ENCODE measurements at places on chromosomes 3 and 15.

- DNase-seq, result no peak
Observed at GRCh38 chr15:101293122-101293521, 1.9 kb downstream of the SNRPA1 start.

DNA sequence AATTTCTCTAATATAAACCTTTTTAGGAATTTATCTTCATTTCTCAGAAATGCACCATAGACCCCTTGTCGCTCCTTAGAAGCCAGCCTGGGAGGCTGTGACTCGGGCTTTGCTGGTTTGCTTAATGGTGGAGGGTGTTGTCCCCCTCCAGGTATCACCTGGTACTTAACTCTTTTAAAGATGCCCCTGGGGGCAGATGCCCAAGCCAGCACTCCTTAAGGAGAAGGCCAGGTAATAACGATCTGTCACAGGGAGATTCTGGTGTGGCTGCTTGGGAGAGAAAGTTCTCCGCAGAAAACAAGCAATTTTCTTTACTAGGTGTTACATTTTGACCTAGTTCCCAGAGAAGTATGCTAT lies 22.3 kb downstream of the EHD4 start:
- no peak for DNase-seq

GRCh38 chr15:65335278-65336055 lies 31.0 kb downstream of the RNU5B-1 start:
- no peak for DNase-seq

DNA sequence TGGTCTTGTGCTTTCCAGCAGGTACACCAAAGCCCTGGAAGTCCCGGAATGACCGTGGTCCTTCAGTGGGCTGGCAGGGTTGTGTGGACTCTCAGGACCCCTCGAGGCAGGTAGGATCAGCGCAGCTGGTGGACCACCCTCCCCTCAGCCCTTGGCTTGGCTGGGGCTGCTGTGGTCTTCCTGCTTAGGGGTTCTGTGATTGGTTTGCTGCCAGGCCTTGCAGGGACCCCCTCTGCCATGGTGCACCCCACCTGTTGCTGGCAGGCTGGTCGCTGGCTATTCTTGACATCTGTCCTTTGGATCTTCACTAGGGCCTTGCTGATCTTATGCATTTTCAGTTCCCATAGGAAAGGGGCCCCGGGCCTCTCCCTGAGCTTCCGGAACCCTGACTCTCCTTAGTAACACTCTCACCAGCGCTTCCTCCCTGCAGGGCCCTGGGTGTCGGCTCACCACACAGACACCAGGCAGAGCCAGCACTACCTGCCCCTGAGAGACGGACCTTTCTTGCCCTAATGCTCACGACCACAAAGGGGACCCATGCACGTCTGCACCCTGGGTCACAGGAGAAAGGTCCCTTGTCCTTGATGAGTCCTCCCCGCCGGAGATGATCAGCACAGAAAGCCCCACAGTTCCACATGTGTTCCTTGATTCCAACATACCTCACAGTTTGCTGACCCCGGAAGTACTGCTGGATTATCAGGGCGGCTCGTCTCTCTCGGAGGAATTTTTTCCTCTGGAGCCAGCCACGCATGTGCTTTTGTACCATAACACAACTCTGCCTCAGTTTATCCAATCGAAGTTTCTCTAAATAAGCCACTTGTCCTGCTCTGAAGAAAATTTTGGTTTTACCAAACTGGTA lies 51.7 kb downstream of the MYO5C start:
- DNase-seq, result no peak

DNA sequence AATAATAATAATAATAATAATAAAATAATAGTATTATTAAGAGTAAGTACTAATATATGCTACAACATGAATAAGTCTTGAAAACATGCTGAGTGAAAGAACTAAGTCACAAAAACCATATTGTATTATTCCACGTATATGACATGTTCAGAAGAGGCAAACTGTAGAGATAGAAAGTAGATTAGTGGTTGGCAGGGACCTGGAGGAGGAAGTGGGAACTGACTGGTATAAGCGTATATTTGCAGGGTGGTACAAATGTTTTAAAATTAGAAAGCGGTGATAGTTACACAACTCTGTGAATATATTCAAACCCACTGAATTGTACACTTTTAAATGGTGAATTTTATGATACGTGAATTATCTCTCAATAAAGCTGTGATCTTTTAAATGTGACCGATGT lies 32.8 kb downstream of the LRRK1 start:
- no peak for DNase-seq

DNA sequence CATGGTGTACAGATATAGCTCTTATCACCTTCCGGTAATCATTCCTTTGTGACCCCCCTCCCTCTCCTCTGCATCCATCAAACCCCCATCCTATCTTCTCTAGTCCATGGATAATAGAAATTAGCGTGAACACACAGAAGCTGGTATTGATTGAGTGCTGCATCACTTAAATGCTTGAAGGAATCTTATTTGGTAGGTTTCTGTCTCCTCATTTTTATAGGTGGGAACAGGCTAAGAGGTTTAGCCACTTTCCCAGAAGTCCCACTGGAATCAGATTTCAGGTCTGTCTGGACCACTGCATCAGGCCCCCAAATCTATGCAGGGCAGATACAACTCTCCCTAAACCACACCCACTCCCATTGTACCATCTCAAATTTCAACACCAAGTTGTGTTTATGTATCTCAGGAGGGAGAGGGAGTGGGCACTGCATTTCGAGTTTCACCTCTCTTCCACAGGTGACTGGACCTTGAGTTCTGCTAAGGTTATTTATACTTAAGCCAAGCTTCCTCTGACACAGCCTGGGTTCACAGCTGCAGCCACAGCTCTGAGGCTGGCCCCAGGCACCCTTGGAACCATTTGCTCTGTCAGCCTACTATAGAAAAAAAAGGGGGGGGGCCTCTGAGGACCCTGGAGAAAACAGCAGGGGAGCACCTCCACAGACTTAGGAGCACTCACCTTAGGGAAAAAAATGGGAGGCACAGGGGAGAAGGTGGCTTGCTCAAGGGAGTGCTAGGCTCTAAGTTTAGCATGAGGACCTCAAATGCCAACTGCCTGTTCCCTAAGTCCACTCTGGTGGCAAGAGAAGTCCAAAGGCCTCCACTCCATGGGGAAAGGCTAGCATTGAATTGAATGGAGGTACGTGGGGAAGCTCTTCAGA lies 2.1 kb upstream of the NMB start:
- no peak for DNase-seq

DNA sequence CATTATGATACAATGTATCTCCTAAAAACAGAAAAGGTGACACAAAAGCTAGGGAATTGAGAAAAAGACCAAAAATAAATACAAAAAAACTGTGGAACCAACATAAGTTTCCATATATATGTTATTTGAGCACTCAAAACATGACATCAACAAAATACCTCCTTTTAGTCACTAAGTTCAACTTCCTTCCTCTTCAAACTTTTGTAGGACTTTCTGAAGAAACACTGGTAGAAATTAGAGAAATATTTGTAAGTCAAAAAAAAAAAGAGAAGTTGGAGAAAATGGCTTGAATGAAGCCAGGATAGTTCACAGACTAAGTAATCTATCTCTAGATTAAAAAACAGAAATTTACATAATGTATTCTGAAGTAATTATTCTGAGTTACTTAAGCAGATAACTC lies 208.4 kb upstream of the ALCAM start:
- no peak for DNase-seq

- no peak for DNase-seq
Observed at GRCh38 chr15:90742087-90742486, 24.9 kb downstream of the BLM start.

DNA sequence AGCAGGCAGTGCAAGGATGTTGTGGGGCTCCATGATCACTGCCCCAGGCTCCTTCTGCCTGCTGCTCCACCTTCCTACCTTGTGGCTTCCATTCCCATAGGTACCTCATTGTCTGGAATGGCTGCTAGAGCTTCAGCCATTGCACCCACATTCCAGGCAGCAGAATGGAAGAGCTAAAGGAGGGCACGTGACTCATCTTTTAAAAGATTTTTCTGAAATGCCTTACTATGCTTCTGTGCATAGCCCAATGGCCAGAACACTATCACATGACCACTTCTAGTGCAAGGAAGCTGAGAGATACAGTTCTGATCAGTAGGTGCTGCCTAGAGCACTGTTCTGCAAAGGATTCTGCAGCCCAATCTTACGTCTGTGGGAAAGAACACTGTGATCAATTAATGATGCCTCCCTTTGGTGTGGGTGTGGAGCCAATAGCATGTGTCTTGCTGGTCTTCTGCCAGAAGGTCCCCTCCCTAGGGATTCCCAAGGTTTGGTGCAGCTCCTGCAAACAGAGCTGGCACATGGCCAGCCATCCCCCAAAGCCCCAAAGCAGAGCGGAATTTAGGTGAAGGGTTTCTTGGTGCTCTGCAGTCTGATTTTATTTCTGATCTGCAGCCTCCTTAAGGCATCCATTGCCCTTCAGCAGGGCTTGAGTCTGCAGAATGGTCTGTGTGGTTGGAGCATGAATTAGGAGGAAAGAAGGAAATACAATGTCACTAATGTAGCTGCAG lies 34.4 kb downstream of the SPSB4 start:
- no peak for DNase-seq

GRCh38 chr3:8653800-8654408 lies 9.3 kb upstream of the SSUH2 start:
- DNase-seq, result no peak

- DNase-seq, result peak; percentile 16
Observed at GRCh38 chr3:14177580-14178246, 688 bp downstream of the XPC start.

GRCh38 chr3:50627407-50628051 lies 10.6 kb downstream of the MAPKAPK3 start:
- DNase-seq, result no peak

GRCh38 chr3:194189243-194189791 lies 53.4 kb downstream of the HES1 start:
- no peak for DNase-seq
